SW480 (cell line): ENCODE measurements at places on chromosomes 3 and 15.

GRCh38 chr3:69392415-69392814 is 6.5 kb upstream of the FRMD4B start:
- no peak for DNase-seq

DNA sequence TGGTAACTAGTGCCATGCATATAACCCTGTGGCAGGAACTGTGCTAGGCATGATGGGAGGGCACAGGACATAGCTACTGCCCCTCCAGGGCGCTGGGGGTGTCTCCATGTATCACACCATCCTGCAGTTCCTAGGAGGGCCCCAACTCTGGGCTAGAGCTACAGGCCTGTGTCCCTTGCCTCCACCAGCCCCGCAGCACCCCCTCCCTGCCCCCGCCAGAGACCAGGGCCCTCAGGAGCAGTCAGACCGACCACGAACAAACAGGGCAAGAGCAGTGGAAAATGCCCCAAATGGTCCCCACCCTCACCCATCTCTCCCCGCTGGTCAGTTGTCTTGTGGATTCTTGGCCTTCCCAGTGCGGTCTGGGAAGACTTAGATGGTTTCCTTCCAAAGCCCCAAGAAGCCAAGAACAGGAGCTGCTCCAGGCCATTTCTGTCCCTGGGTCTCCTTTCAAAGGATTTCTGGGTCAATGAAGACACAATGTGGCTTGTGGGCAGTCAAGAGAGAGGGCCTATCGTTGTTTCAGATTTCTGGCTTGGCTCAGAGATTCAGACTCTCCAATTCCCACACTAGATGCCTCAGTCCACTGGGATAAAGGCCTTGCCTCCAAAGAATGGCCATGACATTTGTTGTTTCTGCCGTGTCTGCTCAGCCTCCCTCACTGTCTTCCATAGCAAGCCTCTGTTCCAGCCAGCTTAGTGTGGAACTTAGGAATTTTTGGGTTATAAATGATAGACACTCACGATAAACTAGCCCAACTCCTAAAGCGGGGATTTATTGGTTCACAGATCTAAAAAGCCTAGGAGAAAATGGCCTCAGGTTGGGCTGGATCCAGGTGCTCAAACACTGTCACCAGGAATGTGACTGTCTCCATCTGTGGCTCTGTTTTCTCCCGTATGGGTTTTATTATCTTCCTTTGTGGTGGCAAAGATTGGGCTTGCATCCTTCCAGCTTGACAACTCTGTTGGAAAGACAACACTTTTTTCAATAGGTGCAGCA is 80.6 kb downstream of the LSM3 start:
- no peak for DNase-seq

DNA sequence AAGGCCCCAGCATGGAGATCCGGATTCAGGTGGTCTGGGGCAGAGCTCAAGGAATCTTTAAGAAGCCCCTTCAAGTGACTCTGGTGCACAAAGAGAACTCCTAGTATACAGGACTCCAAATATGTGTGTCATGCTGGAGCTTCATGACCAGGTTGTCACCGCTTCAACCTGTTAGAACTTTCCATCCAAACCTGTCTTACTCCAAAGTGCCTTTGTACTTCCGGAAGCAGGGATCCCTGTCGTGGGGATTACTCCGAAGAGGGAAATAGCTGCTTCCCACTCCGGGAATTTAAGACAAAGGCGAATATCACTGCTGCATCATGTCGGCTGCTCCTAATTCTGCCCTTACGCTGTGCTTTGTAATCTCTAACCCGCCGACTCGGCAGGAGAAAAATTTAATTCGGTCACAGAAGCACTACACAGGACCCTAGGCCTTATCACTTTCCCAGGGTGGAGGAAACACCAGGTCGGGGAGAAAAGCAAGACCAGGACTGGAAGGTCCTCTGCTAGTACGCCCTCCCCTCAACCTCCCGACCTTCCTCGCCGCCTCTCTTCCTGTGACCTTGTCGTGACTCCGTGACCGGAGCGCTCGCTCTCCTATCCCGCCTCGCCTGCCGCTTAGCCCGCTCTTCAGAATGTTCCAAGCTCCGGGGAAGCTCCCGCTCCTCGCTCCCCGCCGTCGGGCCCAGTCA is 730 bp downstream of the HIGD1A start:
- DNase-seq: peak; percentile 43

DNA sequence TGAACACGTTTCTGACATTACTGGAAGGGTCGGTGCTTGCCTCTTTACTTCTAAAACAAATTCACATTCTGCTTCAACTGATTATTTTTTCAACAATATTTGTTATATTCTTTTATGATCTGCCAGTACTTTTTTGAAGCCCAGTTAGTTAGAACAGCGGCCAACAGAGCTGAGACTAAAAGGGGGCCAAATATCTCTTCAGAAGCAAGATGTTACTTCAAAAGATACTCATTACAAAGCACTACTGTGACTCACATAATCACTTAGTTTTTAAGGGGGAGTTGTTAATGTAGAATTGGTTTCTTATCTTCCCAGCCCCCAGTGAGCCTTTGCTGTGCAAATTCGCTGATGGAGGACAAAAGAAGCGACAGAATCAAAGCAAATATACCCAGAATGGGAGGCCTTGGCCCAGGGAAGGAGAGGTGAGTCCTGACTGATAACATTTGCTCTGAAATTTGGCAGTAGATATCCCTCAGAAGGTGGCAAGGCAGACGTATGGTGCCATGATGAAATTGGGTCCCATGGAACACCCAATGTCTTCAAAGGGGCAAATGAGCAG is 587.8 kb downstream of the RBMS3 start:
- no peak for DNase-seq

DNA sequence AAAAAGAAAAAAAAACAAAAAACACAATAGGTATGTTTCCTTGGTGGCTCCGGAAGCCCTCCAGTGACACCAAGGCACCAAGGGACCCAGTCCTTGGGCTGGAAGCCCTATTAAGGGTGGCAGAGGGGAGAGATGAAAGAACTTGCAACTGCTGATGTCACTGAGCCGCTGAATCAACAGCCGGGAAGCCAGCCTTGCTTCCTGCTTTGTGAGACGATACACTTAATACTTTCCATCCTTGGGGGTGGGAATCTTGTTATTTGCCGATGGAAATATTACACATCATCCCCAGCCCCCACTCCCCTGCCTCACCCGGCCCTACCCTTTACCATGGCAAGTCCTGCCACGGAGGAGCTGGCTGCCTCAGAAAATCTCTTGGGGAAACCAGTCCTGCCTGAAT is 5.6 kb upstream of the ISLR2 start:
- DNase-seq: no peak

GRCh38 chr3:86743233-86743632 is 247.7 kb downstream of the VGLL3 start:
- no peak for DNase-seq
